ENCODE measurements at places on chromosomes 5 and 9.

GRCh38 chr5:17222664-17223063 is 5.2 kb downstream of the BASP1 start:
- no peak for DNase-seq

- no peak for DNase-seq
Observed at GRCh38 chr5:92627186-92627585, 953.8 kb downstream of the NR2F1-AS1 start.

GRCh38 chr5:137446615-137447014 is 52.5 kb downstream of the SPOCK1 start:
- DNase-seq, result no peak

DNA sequence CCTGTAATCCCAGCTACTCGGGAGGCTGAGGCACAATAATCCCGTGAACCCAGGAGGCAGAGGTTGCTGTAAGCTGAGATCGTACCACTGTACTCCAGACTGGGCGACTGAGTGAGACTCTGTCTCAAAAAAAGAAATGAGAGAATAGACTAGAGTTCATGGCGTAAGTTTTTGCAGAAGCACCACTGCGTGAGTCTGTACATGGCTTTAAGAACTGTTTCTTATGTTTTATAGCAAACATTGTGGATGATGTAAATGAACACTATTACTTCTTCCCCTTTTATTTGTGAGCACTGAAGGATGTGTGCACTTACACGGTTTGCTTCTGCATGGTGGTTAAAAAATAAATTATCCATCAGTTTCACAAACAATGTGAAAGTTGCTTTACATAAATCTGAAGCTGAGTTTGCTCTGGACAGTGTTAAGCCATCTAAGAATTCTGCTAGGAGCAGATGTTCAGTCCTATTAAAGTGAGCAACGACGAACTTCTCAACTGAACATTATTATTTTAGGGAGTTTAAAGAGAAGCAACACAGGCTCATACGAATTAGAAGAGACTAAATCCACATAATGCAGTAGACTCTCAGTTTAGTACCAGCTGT is 52.5 kb downstream of the ZFAND5 start:
- DNase-seq, result no peak

- no peak for DNase-seq
Observed at GRCh38 chr5:16128944-16129343, 50.6 kb downstream of the MARCHF11 start.

GRCh38 chr9:121960665-121961064 is 132.4 kb downstream of the TTLL11 start:
- DNase-seq, result no peak

GRCh38 chr9:5305741-5306140 is 1.2 kb upstream of the RLN2 start:
- no peak for DNase-seq

DNA sequence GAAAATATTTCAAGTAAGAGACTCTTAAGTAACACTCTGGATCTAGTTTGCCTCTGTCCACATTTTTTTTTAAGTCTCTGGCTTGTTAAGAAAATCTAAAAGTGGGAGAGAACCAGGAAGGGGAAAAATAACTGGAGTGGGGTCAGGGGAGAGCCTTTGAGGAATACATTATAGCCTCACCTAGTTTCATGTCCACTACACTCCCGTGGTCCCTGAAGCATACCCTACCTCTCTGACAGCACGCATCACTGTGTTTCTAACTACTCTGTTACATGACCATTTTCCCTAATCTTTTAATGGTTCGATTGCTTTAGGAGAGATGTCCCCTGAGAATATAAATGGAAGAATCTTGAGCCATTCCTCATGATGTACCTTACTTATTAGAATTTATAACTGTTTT is 318.3 kb downstream of the TMEM167A start:
- no peak for DNase-seq

GRCh38 chr5:39518516-39518915 is 93.7 kb upstream of the DAB2 start:
- DNase-seq, result peak; percentile 90

GRCh38 chr5:1757511-1757910 is 42.1 kb downstream of the MRPL36 start:
- DNase-seq, result no peak

DNA sequence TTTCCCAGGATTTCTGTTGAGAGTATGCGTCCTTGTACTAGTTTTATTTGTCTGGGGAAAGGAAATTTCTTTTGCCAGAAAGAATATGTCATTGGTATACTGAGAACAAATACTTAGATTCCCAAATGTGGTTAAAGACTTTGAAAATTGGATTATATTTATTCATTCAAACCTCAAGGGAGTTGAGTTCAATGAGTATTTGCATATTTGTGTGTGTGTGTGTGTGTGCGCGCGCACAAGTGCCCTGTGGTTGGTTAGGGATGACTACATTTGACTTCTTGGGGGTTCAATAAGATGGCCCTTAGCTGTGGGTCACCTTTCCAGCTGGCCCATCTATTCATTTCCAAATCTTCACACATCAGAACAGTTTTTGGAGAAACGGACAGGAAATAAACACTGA is 4.9 kb downstream of the RXFP3 start:
- no peak for DNase-seq

- DNase-seq, result no peak
Observed at GRCh38 chr9:121281614-121282276, 13.8 kb downstream of the GSN start.

- peak; percentile 43 for DNase-seq
Observed at GRCh38 chr5:32225445-32225844, 51.3 kb upstream of the GOLPH3 start.

DNA sequence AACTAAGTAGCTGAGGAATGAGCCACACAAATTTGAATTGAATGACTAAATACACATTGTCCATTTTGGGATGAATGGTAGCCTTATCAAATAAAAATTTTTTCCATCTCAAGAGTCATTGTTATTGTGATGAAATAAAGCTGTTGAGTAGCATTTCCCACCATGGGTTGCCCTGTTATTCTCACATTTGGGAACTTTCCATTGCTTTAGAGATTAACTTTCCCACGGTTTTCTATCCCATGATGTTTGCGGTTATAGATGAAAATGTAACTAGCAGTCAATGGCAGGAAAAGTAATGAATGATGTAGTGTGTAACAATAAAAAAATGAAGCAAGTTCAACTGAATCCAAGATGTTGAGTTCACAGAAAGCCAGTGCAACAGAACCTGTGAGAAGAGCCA is 59.9 kb upstream of the PLPP1 start:
- no peak for DNase-seq

DNA sequence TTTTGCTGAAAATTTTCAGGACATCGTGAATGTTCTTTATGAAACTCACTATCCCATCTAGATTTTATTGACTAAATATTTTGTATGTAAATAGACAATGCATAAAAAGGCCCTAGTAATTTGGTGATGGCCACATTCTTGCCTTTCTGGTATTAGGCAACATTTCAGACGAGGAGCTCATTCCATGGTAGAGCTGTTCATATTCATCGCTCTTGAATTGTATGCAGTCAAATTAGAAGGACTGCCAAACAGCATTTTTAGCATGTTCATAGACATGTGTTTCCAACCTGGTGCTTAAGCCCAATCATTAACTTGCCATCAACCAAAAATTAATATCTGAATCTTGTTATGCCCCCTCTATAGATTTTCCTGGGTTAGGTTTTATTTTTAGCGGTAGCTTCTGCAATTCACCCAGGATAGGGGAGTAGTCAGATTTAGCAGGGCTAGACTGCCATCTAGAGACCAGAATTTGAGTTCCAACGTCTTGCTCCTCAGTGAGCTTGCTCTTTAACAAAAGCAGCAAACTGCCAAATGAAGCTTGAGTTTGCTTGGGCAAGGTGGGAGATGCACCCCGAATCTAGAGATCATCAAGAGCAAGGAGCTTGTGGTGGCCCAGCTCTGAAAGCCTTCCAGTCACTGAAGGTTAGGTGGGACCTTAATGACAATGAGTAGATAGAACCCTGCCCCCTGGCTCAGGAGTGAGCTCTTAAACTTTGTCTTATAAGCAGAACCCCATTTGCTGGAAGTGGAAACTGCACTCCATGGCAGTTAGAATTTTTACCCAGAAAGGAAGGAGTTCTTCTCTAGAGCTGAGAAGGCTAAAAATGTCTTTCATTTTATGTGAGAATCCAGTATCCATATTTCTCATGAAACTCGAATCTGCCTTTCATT is 456.2 kb downstream of the RASEF start:
- no peak for DNase-seq

GRCh38 chr9:104856413-104856941 is 71.5 kb downstream of the ABCA1 start:
- no peak for DNase-seq

DNA sequence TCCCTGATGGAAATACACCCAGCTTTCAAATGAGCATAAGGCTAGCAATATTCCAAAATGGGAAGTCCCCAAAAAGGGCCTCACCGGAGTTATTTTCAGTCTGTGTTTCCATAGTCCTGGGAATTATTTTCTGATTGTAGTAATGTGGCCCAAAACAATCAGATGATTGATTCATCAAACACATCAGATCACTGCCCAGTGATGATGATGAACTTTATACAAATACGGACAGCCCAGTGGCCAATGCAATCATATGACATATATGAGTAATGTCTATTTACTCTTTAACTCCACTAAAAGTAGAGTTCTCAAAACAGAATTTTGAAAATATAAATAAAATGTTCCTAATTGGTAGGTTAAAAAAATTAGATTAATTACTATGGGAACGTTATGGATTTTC is 467.8 kb downstream of the ZNF608 start:
- no peak for DNase-seq

GRCh38 chr9:134158753-134159392 is 5.5 kb downstream of the RNU6ATAC start:
- no peak for DNase-seq

GRCh38 chr9:129432297-129433154 is 188.4 kb downstream of the C9orf50 start:
- no peak for DNase-seq

GRCh38 chr9:127589955-127590370 is 22.1 kb upstream of the STXBP1 start:
- no peak for DNase-seq

GRCh38 chr9:69949396-69949795 is 94.3 kb upstream of the MAMDC2 start:
- DNase-seq, result peak; percentile 76

DNA sequence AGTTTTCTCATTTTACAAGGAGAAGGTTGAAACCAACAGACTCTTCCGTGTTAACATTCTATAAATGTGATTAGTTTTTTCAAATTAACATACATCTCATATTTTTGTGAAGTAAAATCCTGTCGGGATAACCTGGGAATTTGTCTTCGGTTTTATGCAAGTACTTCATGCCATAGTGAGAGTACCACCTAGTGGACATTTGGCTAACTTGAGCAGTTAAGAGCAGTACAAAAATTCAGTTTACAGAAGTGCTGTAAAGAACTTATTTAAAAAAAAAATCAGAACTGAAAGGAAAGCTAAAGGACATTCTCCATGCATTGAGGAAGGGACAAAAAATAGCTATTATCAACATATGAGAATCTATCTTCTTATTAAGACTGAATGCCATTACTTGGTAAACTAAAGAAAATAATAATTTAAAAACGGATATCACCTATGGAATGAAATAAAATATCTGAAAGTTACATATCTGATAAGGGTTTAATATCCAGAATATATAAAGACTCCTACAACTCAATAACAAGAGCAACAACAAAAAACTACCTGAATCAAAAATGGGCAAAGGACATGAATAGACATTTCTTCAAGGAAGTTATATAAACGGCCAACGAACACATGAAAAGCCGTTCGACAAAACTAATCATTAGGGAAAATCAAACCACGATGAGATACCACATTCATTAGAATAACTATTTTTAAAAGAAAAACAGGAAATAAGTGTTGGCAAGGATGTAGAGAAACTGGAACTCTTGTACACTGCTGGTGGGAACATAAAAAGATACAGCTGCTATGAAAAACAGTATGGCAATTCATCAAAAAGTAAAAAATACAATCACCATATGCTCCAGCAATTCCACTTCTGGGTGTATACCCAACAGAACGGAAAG is 117.0 kb upstream of the GNA14 start:
- no peak for DNase-seq

DNA sequence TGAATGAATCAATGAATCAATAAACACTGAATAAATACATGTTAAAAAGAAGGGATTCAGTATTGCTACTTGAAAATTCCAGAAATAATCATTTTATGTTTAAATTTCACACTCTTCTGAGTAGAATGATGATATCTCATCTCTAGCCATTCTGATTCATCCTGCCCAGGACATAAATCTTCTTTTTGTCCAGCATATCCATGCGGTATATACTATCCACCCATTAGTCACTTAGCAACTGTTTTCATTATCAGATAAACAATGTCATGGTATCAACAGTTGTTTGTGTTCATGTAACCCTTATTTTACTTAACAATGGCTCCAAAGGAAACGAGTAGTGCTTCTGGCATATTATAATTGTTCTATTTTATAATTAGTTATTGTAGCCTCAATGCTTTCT is 432.4 kb upstream of the SMC2 start:
- DNase-seq, result no peak

DNA sequence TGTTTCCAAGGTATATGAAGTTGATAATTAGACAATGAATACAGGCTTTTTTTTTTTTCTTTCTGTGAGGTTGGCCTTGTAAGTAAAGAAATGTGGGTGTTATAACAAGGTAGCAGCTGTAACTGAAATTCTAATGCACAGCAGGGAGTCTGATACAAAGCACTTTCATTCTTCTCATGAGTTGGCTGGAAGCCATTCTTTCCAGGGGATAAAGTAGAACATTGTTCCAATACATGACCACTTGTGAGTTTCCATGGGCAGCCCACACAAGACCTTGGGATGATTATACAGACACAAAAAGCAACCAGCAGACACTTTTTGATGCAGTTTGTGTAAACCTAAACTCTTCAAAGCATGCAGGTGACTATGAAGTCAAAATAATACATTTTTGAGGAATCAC is 1785.9 kb upstream of the WWC1 start:
- no peak for DNase-seq

GRCh38 chr5:157464519-157465171 is 4.6 kb downstream of the NIPAL4 start:
- peak; percentile 83 for DNase-seq

- no peak for DNase-seq
Observed at GRCh38 chr9:35831040-35831439, 2.0 kb downstream of the TMEM8B start.

DNA sequence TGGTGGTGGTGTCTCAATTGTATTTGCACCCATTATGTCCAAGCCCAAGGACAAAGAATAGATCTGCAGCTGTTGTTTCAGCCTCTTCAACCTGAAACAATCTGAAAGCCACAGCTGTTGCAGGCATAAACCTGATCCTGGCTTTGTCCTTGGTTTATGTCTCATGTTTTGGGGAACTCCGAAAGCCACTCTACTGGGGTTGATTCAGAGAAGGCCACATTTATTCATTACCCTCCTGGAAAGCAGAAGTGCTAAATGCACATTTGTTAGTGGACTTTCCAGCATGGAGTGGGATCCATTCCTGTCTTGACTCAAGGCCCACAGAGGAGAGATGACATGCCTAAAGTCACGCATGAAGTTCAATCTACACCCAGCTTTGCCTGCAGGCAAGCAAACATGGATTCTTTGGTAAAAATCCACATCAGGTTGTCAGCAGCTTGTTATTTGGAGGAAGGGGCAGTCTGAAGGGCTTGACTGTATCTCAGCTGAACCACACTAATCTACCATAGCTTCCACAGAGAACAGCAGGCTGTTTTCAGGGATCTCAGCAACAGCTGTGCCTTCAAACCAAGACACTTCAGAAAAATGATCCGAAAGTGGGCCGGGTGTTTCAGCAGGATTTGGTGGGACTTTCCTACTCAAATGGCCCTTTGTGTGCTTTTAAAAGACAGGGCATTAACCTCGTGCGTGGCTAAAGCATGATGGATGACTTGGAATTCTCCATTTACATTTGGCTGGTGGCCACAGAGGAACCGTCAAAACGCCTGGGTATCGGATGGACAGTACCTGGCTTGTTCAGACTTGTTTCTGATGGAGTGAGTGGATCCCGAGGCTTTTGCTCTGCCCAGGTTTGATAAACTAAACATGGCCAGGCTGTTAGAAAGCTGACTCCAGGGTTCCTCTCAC is 36.2 kb upstream of the ADAM19 start:
- DNase-seq, result no peak

Measured in GM04503 (cell line).